ENCODE measurements at places on chromosomes 2 and 18.

DNA sequence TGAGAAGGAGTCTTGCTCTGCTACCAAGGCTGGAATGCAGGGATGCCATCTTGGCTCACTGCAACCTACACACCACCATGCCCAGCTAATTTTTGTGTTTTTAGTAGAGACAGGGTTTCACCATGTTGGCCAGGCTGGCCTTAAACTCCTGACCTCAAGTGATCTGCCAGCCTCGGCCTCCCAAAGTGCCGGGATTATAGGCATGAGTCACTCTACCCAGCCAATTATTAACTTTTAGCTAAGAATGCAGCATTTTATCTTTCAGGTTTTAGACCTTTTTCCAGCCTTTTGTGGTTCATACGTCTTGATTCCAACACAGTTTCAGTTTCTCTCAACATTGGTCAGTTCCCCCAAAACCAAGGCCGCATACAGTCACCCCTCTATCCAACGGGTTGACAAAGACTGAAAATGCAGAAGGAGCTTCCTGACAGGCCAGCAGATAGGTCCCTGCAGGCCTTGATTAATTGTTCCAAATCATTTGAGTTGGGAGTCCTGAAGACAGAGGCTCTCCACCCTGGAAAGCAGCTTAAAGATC lies 262.2 kb upstream of the KLHL29 start:
- no peak for DNase-seq

GRCh38 chr2:177691177-177691576 lies 298.6 kb downstream of the AGPS start:
- DNase-seq: no peak

DNA sequence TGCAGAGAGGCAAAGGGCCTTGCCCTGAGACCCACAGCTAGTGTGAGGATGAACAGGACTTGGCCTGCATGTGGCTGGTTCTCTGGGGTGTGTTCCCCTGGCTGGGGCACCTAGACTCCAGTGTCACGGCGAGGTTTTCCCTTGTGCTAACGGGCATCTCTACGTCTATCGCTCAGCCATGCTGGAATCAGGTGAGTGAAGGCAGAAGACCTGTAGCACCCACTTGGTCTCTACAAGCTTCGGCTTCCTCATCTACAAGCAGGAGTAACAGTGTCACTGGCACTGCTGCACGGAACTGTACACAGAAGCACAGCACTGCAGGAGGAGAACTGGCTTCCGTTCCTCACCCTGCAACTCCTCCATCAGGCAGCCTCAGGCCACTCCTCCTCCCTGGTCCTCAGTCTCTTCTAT lies 30.6 kb downstream of the HS1BP3 start:
- no peak for DNase-seq

GRCh38 chr2:230648356-230648755 lies 64.3 kb upstream of the CAB39 start:
- DNase-seq: no peak

DNA sequence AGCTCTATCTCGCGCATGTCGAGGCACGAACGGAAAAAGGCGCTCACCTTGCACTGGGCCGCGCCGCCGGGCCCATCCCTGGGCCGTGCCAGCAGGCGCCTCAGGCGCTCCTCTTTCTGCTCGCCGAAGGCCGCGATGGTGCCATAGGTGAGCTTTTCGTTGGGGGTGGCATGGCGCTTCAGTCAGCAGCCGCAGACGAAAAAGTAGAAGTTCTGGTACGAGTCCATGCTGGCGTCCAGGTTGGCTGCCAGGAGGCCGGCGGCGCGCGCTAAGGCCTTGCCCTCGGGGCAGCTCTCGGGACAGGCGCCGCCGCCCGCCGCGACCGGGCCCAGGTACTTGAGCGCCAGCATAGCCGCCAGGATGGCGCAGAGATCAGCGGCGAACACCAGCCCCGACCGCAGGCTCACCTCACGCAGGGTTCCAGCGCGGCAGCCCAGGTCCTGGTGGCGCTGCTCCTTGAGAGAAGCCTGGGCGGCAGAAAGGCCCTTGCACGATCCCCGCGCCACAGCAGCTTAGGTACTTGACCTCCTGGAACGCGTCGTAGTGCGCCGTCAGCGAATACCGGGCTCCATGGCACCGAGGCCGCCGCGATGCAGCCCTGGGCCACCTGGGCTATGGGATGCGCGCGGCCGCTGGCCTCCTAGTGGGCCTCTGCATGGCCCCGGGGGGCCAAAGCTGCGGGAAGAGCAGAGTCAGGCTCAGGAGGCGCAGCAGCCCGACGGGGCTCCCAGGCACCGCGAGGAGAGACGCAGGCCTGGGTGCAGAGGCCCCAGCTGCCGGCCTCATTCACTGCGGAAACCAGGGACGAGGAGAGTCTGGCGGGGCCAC lies 12.8 kb downstream of the ALPG start:
- no peak for DNase-seq

GRCh38 chr2:100485396-100485795 lies 15.1 kb downstream of the NMS start:
- DNase-seq: no peak

DNA sequence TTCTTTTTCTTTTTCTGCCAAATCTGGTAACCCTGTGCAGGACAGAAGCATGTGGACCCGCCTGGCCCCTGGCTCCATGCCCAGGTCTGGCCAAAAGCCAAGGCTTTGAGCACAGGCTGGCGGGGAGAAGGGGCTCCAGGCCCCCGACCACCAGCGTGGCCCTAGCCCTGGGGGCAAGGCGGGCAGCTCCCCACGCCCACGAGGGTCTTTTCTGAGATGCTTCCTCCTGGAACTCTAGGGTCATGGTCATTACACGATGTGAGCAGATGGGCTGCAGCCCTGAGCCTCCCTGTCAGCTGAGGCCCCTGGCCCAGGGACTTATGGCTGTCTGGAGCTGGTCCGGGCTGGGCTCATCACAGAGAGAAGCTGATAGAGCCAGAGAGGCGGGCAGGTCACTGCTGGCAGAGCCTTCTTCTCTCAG lies 5.7 kb upstream of the OTOS start:
- DNase-seq: no peak

GRCh38 chr2:7878786-7879482 lies 802.9 kb upstream of the ID2 start:
- no peak for DNase-seq

GRCh38 chr18:55448420-55448819 lies 139.6 kb downstream of the TCF4 start:
- no peak for DNase-seq

- DNase-seq: no peak
Measured at GRCh38 chr2:161426455-161426921, 10.4 kb downstream of the TBR1 start.

- no peak for DNase-seq
Measured at GRCh38 chr2:214960677-214961076, 151.2 kb upstream of the BARD1 start.

- no peak for DNase-seq
Measured at GRCh38 chr18:12432881-12433280, 25.2 kb downstream of the PRELID3A start.

GRCh38 chr2:171490577-171490976 lies 31.7 kb upstream of the CYBRD1 start:
- no peak for DNase-seq

DNA sequence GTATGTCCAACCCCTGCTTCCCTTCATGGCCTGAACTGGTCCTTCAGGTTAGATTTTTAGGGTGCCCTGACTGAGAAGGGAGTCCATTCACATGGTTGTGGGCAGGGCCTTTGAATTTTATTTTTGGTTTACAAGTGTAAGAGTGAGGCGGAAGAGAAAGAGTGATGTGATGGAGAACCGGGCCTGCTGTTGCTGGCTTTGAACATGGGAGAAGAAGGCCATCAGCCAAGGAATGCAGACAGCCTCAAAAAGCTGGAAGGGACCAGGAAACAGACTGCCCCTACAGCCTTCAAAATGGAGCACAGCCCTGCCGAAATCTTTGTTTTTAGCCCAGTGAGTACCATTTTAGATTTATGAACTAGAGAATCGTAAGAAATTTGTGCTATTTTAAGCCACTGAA lies 105.0 kb downstream of the CDK15 start:
- DNase-seq: no peak

GRCh38 chr2:46915811-46916630 lies 415 bp upstream of the MCFD2 start:
- DNase-seq: peak; percentile 84

GRCh38 chr2:195590861-195591205 lies 66.2 kb upstream of the SLC39A10 start:
- no peak for DNase-seq

GRCh38 chr2:72548081-72548764 lies 277.6 kb downstream of the EXOC6B start:
- DNase-seq: no peak

- DNase-seq: no peak
Measured at GRCh38 chr2:118473241-118473640, 374.2 kb downstream of the EN1 start.

GRCh38 chr2:160968183-160968582 lies 192.0 kb upstream of the TANK start:
- no peak for DNase-seq

GRCh38 chr18:10896851-10897250 lies 252.5 kb downstream of the PIEZO2 start:
- no peak for DNase-seq

GRCh38 chr18:77035380-77036187 lies 97.0 kb downstream of the MBP start:
- no peak for DNase-seq

GRCh38 chr2:152380261-152381055 lies 45.5 kb downstream of the FMNL2 start:
- DNase-seq: no peak

DNA sequence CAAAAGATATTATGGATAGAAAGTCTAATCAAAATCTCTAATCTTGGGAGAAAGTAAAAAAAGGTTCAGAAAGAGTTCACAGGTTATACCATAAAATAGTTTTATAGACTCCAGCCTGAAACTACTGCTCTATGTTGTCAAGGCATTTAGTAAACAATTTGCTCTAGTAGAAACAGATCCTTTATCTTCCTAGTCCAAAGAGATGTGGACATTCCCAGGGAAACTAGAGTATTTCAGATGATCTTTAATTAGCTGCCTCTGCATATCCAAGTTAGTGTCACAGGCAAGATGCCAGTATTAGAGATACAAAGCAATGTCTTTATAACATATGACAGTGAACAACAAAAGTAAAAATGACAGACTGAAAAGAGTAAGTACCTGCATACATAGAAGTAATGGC lies 708.6 kb downstream of the CCDC85A start:
- DNase-seq: no peak
